ENCODE measurements at places on chromosomes 7 and 10.

GRCh38 chr7:116616555-116617059, 55.4 kb upstream of the MET start:
- peak; percentile 50 for DNase-seq

DNA sequence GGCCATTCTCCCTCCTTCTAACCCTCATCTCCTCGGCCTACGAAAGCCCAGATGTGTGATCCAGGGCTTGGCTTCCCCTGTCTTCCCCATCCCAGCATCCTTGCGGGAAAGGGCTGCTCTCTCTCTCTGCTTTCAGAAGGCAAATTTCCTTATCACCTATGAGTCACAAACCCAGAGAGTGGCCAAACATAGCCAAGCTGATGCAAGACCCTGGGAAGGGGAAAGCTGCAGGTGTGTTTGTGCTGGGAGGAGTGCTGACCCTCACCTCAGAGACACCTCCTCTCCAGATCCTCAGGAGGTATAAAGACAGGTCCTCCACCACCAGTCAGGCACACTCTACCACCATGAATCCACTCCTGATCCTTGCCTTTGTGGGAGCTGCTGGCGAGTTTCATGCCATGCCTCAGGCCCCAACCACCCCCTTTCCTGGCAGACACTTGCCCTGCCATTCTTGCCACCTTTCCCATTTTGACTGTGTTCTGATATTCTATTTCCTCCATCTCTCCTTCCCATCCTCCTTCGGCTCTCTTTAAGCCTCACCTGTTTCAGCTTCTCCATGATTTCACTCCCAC, 10.6 kb upstream of the PRSS2 start:
- no peak for DNase-seq

- peak; percentile 34 for DNase-seq
These were observed 129.8 kb downstream of the CUBN start for GRCh38 chr10:16999665-17000451.

- no peak for DNase-seq
These were observed 100.5 kb upstream of the NRP1 start for GRCh38 chr10:33434933-33435332.

DNA sequence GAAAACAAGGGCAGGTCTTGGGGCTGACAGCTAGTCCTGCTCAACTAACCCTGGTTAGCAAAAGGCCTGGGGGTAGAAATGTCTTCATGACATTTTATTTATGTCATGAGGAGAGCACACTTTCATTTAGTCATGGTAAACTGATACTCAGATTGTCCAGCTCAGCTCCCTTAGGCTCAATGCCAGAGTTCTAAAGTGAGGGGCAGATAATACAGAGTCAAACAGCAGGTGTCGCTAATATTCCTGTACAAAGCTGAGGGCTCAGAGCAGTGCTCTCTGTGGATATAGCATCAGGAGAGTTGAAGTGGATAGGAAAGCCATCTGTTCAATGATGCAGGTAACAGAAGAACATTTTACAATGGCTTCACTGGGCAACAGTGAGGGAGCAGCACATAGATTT, 26.8 kb upstream of the CALCR start:
- no peak for DNase-seq

- DNase-seq = no peak
These were observed 32.2 kb upstream of the CUBN start for GRCh38 chr10:17161775-17162174.

- DNase-seq = no peak
These were observed 93.5 kb upstream of the LYZL2 start for GRCh38 chr10:30722956-30723620.

DNA sequence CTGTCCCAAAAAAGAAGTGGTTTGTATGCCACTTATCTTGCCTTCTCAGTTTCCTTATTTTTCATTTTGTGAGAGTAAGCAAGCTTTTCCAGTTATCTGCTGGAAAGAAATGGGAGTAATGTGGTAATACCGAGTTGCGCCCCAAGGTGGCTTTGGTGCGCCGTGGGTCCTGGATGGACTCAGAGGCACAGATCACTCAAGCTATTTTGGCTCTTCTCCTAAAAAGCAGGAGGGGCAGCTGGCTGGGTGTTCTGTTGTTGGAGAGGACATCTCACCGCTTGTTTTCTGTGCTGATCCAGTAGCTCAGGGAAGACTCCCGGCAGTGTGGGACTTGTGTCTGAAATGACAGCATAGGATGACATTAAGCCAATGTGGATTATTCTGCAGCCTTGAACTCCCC, 16.4 kb downstream of the PRKRIP1 start:
- DNase-seq = no peak

DNA sequence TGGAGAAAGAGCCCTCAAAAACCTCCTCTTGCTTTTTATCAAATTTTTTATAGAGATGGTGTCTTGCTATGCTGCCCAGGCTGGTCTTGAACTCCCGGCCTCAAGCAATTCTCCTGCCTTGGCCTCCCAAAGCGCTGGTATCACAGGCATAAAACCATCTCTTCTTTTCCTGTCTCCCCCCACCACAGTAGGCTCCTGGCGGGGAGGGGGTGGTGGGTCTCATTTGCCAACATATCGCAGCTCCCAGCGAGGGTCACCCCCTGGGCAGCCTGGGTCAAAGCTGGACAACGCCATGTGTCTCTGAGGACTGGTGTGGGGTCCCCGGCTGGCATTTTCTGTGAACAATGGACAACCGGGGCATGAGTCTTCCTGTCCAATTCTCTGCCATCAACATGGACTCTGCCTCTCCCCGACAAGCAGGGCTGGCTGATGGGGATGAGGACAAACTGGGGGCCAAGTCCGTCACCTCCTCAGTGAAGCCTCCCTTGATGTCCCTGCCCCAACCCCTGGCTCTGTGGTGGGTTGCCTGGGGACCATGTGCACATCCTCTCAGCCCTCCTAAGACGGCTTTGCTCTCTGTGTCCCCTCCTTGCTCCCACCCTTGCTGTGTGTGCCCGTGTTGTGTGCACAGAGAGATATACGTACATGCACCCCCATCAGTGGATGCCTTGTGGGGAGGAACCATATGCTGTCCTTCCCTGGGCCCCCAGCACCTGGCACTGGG, 86.4 kb upstream of the GNA12 start:
- DNase-seq = no peak

DNA sequence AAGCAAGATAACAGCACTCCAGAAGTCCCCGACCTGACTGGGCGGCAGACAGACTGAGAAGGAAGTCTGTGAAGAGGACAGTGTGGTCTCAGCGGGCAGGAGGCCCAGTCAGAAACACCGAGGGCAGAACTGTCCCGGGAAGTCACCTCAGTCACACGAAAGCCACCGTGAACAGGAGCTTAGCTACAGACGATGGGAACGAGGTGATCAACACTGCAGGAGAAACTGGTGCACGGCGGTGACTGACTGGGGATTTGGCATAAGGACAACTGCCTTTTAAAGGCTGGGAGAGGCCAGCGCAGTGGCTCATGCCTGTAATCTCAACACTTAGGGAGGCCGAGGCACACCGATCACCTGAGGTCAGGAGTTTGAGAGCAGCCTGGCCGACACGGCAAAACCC, 217.8 kb downstream of the PTPRN2 start:
- DNase-seq = no peak

DNA sequence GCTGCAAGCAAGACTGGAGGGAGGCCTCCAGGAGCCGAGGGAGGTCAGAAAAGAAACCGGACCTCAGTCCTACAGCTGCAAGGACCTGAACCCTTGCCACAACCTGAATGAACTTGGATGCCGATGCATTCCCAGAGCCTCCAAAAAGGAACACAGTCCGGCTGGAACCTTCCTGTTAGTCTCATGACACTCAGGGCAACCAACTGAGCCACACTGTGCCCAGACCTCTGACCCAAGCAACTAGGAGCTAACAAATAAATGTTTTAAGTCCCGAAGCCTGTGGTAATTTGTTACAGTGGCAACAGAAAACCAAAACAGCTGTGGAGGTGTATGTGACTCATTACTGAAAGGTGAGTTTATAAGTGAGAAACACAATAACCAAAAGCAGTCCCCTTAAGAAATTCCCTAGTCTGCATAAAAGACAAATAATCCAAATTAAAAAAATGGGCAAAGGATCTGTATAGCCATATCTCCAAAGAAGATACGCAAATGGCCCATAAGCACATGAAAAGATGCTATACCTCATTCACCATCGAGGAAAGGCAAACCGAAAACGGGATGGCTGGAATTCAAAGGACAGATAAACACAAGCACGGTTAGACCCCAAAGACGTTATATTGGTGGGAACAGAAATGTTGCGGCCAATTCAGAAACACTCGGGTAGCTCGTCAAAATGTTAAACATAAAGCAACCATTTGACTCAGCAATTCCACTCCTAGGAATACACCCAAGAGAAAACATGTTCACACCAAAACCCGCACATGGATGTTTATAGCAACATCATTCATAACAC, 24.8 kb downstream of the GNA12 start:
- no peak for DNase-seq

DNA sequence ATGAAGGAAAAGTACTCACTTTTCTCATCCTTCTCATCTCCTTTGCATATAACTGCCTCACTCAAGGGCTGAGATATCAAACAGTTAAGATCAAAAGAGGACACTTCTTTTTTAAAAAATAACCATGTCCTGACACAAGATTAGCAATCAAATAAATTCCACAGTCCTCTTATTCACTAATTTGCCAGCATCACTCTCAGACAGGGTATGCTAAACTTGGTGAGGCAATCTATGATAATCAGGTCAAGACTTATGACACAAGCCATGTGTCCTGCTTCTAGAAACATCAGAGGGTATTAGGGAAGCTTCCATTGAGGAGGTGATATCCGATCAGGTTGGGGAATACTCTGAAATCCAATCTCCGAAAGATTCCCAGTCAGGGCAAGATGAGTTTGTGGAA, 10.4 kb downstream of the PANK1 start:
- no peak for DNase-seq

GRCh38 chr7:89908736-89909135, 245.5 kb upstream of the STEAP1 start:
- no peak for DNase-seq

GRCh38 chr10:102869258-102870198, at the start of gene AS3MT:
Gene AS3MT (plus strand): TSS chr10:102869470. CDS start chr10:102869593, 123 bp downstream.
- DNase-seq = no peak

DNA sequence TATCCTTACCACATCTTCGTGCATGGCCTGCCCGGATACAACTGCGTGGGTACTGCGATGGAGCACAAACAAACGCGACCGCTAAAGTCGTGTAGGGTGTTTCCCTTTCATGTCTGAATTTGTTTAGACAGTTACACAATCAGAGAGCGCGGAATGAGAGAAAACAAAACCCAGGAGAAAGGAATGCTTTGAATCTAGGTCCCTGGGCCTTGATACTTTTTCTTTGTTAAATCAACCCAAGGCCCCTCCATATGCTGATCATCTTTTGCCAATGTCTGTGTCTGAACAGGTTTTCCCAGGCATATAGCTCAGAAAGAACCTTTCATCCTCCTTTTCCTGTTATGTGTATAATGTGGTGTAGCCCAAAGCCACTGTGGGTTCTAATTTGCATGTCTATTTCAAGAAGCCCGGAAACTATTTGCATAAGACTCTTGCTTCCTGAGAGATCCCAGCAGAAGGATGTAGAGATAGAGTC, 145.8 kb downstream of the FRMD4A start:
- no peak for DNase-seq

GRCh38 chr7:43211693-43212092, 99.2 kb downstream of the HECW1 start:
- DNase-seq = peak; percentile 47

DNA sequence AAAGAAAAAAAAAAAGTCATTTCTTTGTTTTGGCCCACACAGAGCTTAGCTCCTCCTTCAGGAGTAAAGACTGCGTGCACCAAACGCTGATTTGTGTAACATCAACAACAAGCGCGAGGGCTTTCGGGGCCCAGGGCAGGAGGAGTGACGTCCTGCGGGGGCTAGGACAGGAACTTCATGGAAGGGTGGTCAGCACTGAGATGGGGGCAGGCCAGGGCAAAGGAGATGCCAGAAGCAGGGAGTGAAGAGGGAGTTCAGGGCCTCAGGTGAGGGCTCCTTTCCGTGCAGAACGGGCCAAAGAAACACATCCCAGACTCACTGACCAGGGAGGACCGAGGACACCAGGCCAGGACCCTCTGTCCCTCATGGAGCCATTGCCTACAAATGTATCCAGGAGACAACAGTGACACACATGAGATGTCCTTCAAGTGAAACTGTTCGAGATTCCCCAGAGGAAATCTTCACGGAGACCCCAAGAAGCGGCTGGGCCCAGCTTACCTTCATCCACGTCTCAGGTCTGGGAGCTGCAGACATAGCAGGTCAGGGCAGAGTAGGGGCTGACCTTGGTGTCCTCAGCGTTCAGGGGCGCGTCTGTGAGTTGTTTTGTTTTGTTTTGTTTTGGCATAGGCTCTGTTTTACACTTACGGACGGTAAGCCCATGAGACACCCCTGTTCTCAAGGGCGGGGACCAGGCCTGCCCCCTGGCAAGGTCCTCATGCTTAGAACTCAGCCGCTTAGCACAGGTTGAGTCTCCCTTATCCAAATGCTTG, 30.4 kb upstream of the SHH start:
- no peak for DNase-seq

- no peak for DNase-seq
These were observed 170.8 kb downstream of the ARHGAP12 start for GRCh38 chr10:31757831-31758230.

DNA sequence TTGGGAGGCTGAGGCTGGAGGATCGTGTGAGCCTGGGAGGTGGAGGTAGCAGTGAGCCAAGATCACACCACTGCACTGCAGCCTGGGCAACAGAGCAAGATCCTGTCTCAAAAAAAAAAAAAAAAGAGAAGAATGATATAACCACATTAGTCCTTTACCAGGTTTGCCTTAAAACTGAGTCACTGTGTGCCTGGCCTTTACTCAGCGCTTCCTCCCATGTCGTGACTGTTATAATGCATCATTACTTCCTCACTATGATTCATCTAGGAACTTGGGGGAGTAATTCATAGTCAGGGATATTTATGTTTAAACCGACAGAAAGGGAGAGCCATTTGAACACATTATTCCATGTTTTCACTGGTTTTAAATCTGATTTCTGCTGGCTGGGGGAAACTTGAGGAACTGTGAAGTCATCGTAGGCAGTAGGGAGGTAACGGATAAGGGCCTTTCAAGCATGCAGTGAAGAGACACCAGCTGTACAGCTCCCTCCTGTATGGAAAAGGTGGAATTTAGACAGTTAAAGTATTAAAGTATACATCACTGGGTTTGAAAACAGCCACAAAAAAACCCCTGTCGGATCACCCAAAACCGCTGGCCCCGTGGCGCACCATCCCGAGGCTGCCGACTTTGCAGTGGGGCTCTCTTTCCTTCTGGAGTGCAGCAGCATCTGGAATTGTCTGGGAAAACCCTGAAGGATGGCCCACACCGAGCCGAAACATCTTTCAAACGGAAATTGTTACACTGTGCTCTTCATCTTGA, 119.8 kb downstream of the NKX6-2 start:
- peak; percentile 99 for DNase-seq

- DNase-seq = no peak
These were observed 55.8 kb upstream of the LANCL2 start for GRCh38 chr7:55309040-55309991.

- no peak for DNase-seq
These were observed 40.0 kb downstream of the TNKS2 start for GRCh38 chr10:91838199-91838598.

DNA sequence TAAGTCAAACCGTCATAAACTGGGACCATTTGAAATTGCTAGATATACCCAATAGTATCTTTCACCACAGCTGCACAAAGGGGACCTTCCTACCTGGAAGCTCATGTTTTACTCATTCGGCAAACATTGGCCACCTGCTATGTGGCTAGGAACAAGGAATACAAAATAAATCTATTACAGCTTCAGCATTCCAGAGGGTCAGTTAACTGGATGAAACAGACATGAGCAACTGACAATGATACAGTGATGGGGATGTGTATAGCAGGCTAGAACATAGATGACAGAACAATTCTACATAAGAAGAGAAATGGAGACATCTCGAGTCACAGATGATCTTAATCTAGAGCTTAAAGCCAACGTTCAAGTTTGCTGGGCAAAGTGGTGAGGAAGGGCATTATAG, 3.1 kb upstream of the SMURF1 start:
- no peak for DNase-seq

GRCh38 chr7:41188163-41189130, 514.4 kb downstream of the INHBA start:
- DNase-seq = peak; percentile 75
